ENCODE measurements at places on chromosomes 11 and 22. TPM values are rescaled to one million over a fixed set of nuclear protein-coding genes. Genes with fewer than 3 reads are reported as not detected.

Gene NXPE1
- polyA plus RNA-seq: 6.3 TPM

Gene MMP12
- polyA plus RNA-seq: not detected

Gene MPEG1
- polyA plus RNA-seq: 6.5 TPM

Gene EIF3L
- polyA plus RNA-seq: 381 TPM

Gene OR5A1
- not detected for polyA plus RNA-seq

Gene LRRC74B
- 0.16 TPM for polyA plus RNA-seq

Gene KCNK7
- polyA plus RNA-seq: not detected

Gene CCDC117
- 8.5 TPM for polyA plus RNA-seq

DNA sequence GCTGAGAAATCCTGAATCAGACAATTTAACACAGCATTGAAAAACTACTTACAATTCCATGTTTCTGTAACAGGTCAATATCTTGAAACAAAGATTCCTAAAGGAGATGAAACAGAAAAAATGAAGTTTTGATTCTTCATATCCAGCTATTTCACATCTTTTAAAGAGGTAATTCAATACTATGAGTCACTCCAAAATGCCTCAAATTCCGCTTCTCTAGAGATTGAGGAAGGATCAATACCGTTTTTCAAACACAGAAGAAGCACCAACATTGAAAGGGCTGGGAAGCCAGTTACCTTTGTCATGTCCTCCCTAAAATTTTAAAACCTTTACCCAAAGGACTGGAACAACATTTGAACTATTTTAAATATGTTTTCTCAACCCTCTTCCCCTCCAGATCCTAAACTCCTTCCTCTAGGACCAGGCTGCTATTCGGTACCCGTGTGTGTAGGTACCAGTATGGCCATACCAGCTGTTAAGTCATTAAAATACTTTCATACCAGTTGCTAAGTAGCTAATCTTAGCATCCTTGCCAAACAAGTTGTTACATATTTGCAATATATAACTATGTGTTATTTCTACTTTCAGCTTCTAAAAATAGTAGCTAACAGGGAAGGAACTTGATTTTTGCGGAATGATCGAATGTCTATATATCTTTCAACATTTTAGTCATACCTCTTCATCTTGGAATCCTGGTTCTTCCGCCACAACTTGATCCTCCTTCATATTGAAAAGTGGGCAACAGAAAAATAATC lies 2.3 kb downstream of the DMC1 start:
- no peak for DNase-seq

DNA sequence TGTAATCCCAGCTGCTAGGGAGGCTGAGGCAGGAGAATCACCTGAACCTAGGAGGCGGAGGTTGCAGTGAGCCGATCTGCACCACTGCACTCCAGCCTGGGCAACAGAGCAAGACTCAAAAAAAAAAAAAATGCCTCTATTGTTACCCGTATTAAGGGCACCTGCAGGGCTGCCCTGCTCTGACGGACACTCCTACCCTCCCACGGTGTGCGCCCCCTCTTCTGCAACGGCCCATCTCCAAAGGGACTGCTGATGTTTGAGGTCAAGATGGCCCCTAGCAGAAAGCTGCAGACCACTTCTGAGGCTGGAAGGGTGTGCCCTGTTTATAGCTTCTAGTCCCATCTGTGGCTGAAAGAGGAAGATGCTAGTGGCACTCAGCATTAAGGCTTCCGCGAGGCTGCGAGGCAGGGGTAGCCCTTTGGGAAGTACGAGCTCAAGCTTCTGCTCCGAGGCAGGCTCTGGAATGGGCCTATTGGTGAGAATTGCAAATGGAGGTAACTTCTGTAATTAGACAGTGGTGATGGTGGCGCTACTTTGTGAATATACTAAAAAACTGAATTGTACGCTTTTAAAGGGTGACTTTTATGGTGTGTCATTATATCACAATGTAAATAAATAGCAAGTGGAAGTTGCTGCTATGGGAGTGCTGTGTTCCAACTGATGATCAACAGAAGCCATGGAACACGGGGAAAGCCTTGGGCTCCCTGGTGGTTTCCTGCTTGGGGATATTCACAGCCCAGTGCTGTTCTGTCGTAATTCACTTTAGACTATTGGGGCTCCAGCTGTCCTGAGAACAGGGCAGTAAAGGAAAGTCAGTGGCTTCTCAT lies 24.3 kb downstream of the ARFGAP2 start:
- DNase-seq: no peak

- no peak for DNase-seq
These were observed 14.8 kb upstream of the RASD2 start for GRCh38 chr22:35525687-35526332.

DNA sequence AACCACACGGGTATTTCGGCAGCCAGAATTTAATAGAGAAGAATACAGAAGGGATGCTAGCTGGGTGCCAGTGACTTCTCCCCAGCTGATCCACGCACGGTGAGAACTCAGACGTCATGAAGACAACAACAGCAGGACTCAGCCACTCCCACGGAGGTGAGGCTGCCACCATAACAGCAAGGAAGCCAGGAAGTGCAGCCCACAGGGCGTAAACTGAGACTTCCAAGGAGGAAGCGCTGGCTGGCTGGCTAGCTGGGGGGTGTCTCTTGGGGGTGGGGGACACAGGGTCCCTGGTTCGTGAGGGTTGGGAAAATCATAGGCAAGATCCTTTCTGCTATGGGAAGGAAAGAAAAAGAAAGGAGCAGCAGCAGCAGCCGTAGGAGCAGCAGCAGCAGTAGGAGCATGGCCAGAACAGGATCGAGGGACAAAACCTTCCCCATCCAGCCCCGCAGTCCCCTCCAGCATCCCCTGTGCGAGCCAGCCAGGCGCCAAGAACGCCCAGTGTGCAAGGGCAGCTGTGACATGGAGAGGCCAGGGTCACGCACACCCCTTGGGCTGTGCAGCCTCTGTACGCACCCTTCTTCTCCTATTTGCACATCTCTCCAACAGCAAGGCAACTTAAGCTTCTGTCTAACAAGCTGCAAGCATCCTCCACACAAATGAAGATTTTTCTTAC lies 49.6 kb upstream of the SHANK2 start:
- no peak for DNase-seq

- no peak for DNase-seq
These were observed 32.9 kb upstream of the RFPL3 start for GRCh38 chr22:32324505-32325415.

GRCh38 chr11:27263046-27263445 lies 100.0 kb downstream of the CCDC34 start:
- DNase-seq: no peak

DNA sequence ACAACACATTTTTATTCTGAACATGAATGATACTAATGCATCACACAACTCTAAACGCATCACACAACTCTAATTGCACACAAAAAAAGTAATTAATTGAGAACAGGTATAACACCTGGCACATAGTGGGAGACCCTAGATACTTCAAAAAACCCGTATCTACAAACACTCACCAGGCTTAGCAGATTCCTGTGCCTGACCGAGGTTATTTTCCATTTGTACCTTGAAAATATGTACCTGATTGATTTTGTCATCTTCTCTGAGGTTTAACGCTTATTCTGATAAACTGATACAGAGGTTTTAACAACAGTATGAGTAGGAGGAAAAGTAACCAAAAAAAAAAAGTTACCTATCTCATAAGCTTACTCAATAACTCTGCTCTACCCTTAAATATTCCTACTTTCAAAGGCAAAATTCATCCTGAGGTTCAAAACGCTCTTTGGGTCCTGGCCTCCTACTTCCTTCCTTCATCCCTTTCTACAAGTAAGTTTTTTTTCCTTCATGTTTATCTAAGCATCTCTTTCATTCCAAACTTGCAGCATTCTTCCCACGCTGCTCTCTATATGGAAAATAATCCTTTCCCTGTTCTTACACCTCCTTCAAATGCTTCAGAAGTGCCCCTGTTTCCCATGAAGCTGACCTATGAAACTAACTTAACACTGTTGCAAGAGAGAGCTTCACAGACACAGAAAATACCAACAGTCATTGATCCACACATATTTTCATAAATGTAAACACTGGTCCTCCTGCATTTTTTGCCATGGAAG lies 73.3 kb downstream of the ETS1 start:
- DNase-seq: no peak

GRCh38 chr11:66472054-66472453 lies 5.3 kb downstream of the PELI3 start:
- no peak for DNase-seq

DNA sequence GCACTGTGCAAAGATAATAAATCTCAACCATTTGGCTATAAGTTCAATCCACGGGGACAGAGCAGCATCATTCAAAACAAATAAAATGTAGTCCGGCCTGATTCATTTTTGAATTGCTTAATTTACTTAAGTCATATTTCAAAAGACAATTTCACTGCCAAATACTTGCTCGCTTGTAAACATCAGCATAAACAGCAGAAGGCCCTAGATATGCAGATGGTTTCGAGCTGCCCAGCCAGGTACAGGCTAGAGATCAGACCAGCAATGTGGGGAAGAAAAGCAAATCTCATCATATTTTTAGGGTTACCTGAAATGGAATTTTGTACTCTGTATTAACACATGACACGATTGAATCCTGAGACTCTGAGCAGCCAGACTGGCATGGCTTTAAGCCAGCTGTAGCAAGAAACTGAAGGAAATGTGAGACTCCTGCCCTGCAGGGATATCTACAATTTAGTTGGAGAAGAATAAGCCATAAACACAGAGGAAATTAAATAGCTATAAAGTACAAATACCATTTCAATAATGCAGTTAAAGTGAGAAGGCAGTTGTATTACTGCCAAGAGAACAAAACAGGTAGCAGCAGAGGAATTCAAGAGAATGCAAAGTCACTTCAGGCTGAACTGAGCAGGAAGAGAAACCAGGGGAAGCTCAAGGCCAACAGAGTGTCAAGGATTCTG lies 440.3 kb downstream of the ETS1 start:
- no peak for DNase-seq

DNA sequence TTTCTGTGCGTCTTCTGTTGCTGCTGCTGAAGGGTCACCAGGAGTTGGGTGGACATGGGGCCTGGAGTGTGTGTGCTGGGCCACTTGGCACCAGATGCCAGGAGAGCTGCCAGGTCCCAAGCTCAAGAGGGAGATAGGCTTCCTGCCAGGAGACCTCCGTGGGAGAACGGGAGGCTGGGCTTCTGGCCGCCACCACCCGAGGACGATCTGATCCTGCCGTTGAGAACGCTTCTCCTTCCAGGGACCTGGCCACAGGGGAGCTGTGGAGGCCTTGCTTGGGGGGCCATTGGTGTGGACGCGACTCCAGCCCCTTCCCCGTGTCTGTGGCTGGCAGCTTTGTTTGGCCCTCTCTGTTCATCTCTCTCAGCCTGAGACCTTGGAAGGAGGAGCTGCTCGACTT lies 2.4 kb downstream of the BRSK2 start:
- DNase-seq: no peak

DNA sequence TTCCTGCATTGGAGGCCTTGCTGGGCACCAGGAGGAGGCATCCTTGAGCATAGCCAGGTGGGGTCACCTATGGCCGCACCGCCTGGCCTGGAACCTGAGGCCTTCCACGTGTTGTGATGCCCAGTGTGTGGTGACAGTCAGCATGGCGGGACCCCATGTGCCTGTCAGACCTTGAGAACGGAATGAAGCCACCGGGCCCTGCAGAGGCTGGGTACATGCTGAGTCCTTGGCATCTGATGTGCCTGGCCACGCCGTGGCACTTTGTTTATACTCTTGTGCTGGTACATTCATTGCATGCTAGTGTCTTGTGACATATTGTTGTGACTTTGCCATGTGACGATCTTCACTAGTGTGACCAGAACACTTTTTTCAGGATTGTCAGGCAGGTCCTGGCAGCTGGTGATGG lies 8.5 kb upstream of the MYO7A start:
- DNase-seq: no peak

DNA sequence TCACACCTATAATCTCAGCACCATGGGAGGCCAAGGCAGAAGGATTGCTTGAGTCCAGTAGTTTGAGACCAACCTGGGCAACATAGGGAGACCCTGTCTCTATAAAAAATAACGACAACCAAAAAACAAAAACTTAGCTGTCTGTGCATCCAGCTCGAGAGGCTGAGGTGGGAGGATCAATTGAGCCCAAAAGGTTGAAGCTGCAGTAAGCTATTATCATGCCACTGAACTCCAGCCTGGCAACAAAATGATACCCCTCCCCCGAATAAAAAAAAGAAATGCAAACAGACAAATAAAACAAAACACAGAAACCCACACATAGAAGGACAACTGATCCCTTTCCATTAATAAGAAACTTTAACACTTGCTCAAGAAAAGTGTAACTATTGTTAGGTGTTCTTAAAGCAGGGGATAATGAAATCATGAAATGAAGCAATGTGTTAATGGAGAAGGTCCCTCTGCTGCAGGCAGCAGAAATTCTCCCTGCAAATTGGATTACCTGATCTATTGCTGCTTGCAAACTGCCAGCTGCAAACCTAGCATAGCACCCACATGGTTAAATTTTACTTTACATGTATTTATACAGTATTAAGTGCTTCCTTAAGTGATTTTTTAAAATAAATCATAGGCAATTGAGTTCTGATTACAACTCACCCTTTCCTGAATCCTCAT lies 226.3 kb downstream of the SBF2 start:
- no peak for DNase-seq

- no peak for DNase-seq
These were observed 42.1 kb upstream of the APLNR start for GRCh38 chr11:57279116-57279515.

- DNase-seq: no peak
These were observed 5.4 kb upstream of the OR56A4 start for GRCh38 chr11:6012035-6012668.

GRCh38 chr11:133889893-133890292 lies 44.6 kb upstream of the SPATA19 start:
- no peak for DNase-seq

DNA sequence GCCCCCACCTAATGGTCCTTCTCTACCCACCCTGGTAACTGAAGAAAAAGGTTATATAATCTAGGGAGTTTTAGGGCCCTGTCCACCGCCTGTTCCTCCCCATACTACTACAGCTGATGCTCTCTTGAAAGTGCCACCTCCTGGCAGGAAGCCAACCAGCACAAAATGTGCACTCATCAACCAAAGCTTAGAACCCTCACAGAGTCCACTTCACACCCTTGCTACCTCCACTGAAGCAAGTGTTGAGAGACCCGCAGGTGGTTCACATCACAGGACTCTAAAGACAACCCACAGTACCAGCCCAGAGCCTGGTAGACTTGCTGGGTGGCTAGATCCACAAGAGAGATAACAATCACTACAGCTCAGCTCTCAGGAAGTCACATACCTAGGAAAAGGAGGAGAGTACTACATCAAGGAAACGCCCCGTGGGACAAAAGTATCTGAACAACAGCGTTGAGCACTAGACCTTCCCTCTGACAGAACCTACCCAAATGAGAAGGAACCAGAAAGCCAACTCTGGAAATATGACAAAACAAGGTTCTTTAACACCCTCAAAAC lies 17.5 kb upstream of the OR10W1 start:
- peak; percentile 4 for DNase-seq

- no peak for DNase-seq
These were observed 115.4 kb downstream of the KIAA1671 start for GRCh38 chr22:25067851-25068421.

DNA sequence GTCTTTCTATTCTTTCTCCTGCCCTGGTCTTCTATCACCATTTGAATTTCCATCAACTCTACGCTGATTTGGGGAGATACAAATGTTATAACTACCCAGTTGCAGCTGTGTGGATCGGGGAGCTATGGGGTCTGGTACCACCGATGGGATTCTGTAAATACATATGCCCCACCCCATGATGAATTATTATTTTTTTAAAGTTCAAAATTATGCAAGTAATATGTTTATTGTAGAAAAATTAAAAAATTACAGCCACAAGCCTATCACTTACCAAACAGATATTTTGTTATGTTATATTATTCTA lies 52.4 kb upstream of the CLMP start:
- no peak for DNase-seq

GRCh38 chr11:116870054-116870453 lies 32.6 kb upstream of the APOA1 start:
- no peak for DNase-seq

- no peak for DNase-seq
These were observed 514.7 kb upstream of the CHORDC1 start for GRCh38 chr11:90737444-90738050.
